Stimulated activated CD4-positive, alpha-beta T cell treated with anti-CD3 and anti-CD28 coated beads, Interleukin-4, amount 100 ng/mL, for 48 hours (primary cell): ENCODE measurements at places on chromosomes 11 and 22.

GRCh38 chr11:3036419-3036818 is 20.8 kb downstream of the CARS1 start:
- DNase-seq, result no peak

- no peak for DNase-seq
These were observed 744.7 kb upstream of the CCDC179 start for GRCh38 chr11:23604966-23605365.

DNA sequence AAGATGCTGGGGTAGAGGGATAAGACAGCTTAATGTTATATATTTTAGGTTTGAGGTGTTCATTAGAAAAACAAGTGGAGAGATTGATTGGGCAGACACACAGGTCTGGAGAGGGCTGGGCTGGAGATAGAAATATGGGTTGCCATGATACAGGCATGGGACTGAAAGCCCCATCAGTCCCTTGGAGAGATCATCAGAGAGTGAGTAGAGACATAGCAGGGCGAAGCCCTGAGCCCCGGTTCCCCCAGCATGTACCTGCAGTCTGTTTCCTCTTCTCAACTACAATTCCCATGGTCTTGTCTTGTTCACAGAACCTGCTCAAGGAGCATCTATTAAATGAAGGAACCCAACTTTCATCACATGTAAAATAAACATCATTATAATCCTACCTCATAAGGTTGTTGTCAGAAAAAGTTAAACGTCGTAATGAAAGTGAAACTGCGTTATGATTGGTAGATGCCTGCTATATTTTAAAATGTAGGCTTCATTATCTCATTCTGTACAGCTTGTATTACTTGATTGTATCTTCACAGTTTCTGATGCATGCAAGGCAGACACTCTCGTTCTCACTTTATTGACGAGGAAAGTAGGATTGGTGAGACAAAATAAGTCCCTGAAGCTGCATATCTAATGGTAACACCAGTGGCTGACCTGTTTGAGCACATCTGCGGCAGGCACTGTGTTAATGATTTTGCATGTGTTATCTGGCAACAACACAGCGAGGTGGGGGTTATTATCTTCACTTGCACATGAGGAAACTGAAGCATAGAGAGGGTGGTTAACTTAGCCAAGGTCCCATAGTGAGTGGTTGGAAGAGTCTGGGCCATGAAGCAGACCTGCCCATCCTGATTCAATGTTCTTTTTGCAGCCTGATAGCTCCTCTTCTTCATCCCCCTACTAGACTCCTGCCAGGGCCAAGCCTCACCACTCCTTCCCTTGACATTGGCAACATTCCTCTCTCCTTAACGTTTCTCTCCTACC is 63.5 kb downstream of the ENDOD1 start:
- no peak for DNase-seq

DNA sequence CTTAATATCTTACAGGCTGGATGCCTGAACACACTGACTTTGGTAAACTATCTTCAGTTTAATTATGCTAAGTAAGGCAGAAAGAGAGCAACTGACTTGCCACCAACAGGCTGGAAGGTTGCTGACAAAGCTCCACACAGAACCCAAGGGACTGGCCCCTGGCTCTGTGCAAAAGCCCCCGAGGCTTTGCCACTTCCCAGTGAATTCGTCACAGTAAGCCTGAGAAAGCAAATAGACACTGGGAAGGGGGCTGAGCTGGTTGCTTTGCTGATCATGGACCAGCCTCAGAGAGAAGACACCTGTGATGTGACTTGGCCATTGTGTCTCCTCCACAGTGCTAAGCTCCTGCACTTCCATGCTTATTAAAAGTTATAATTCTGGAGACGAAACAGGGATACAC is 91.7 kb downstream of the BLID start:
- no peak for DNase-seq

DNA sequence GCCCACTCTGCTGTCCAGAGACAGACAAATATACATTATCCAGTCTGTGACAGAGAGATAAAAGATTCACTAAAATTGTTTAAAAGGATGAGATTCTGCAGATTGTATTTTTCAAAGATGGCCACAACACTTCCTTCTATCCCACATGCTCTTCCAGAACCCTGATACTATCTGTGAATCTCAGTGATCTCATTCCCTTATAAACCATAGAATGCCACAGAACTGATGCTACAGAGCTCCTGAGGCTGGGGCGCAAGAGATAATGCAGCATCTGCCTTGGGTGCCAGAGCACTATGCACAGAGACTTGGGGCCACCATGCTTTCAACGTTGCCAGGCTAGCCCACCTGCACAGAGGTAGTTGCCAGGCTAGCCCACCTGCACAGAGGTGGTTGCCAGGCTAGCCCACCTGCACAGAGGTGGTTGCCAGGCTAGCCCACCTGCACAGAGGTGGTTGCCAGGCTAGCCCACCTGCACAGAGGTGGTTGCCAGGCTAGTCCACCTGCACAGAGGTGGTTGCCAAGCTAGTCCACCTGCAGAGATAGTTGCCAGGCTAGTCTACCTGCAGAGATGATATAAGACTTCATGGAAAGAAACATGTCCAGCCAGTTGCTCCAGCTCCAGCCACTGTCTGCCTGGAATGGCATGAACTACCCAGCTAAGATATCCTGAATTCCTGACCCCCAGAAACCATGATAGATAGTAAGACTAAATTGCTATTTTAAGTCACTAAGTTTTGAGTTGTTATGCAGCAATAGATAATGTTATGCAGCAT is 17.6 kb upstream of the SEPTIN5 start:
- no peak for DNase-seq

- DNase-seq, result no peak
These were observed 404.2 kb downstream of the LUZP2 start for GRCh38 chr11:24900960-24901549.

- no peak for DNase-seq
These were observed 28.7 kb downstream of the TPBGL start for GRCh38 chr11:75269367-75269660.

DNA sequence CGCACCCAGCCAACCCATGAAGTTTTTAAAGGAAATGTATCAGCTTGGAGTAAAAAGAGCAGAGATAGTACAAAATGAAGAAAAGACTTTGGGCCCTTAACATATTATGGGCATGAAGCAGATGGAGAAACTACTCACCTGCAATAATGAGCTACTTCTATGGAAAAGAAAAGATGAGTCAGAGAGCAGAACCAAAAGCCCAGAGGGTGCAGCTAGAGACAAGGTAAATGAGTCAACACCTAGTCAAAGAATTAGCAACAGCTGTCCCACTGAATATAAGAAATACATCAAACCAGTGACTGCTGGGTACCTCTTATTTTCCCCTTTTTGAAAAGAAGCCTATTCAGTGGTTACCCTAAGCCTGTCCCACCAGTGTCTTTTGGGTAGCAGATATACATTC is 61.8 kb downstream of the RPL27A start:
- DNase-seq, result no peak

DNA sequence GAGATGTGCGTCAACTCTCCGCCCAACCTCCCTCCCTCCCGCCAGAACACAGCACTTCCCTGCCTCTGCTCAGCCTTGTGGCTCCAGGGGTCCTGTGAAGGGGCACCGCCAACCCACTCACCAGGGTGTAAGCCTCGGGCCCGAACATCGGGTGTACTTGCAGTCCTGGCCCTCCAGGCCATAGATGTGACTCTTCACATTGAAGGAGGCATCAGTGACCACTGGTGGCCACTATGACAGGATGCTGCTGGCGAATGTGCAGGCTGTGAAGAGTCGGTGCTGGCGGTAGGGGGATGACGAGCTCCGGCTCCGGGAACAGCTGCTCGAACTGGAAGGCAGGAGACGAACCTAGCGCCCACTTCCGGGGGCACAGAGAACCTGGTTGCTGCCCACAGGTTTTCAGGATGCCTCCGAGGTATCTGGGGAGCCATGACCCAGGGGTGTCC is 97.4 kb downstream of the MED15 start:
- no peak for DNase-seq

DNA sequence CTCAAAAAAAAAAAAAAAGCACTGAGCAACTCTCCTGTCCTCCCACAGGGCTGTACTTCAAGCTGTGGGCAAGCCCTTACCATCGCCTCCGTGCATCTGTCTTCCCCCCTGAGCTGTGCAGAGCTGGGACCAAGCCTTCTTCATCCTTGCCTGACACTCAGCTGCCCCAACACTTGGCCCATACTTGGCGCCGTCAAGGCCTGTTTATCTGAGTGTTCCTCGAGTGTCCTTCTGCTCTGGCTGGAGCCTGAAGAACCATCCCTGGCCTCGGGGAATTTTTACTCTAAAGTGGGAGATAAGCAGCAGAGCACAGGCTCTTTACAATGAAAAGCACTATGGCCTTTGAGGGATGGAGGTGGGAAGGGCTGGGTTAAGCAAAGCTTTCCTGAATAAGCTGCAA is 1.6 kb upstream of the TIRAP start:
- no peak for DNase-seq

DNA sequence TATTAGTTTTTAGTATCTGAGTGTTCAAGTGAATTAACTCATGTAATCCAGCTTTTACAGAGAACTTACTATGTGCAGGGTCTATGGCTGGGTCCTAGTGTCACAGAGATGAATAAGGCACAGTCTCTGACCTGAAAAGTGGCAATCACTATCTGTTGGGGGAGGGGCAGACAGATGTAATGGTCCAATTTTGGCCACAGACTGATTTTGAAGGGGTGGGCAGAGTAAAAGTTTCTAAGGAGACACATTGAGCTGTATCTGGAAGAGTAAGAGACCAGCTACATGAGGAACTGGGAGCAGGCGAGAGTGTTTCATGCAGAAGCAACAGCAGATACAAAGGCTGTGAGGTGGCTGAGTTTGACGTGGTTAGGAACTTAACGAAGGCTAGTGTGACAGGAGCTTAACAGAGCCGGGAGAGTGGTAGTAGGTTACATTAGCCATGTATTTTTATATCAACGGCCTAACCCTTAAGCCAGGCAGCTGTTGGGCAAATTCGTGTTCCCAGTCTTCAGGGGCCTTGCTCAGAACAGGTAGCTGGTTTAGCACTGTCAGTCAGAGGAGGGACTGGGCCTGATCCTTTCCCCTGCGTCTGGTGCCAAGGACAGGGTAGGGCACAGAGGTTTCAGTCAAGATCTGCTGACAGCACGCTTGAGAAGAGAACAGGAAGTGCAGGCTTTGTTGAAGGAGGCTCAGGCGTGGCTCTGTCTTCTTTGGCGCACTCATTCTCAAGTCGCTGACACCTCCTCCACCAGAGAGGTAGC is 1.4 kb upstream of the STIM1 start:
- no peak for DNase-seq

DNA sequence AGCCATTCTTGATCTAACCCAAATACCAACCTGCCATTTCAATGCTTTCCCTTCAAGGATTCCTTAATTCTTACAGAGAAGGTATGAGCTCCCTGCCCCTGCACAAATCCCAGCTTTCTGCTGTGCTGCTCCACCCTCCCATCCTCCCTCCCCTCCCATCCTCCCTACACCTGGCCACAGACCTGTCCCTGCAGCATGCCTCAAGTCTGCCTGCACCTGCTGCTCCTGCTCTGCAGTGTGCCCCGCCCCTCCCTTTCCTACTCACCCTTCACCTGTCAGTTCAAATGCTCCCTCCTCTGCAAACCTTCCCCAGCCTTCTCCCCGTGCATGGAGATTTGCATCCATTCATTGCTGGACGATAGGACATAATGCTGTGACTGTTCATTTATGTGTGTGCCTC is 139.9 kb upstream of the NARS2 start:
- no peak for DNase-seq

GRCh38 chr11:128029219-128029722 is 558.1 kb downstream of the ETS1 start:
- DNase-seq, result no peak

DNA sequence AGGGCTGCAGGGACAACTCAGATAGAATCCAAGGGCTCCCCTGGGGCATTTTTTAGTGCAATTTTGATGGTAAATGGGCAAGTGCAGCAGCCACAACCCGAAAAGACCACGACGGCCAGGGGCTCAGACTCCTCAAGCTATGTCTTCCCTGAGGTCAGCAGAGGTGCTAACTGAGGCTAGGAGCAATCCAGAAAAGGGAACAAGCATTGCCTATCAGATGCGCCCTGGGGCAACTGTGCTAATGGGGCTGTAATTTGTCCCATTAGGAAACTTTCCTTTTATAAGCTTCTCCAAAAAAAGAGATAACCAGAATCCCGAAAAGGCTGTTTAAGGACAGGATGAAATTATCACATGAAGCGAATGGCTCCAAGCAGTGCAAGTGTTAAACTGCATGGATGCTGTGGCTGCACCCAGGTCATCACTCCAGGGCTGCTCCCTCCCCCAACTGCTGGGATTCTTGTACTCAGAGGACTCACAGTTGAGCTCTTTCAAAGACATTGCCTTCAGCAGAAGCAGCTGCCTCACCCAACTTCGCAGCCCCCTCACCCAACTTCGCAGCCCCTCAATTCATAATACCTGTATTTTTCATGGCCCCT is 2.8 kb upstream of the CD3E start:
- no peak for DNase-seq

- no peak for DNase-seq
These were observed 217.7 kb downstream of the MN1 start for GRCh38 chr22:27583856-27584255.

DNA sequence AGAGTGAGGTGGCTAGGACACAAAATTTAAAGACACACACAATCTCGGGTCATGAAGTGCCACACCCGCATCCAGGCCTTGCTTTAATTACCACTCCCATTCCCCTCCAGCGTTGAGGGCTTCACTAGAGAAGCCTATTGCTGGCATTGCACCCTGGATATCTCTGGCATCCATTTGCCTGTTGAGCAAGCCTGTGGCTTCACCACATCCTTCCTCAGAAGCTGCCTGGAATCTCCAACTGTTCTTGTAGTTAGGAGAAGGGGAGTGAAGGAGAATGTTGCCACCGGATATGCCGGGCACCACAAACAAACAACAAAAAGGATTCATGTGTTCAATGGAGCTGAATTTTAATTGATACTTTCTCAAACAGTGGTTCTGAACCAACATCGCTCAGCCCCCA is 34.4 kb upstream of the RCN1 start:
- DNase-seq, result no peak

GRCh38 chr11:77125191-77125590 is 2.9 kb upstream of the MYO7A start:
- DNase-seq, result no peak

- DNase-seq, result no peak
These were observed 14.9 kb downstream of the FZD4 start for GRCh38 chr11:86940122-86940777.

- no peak for DNase-seq
These were observed 13.8 kb upstream of the FAM181B start for GRCh38 chr11:82747471-82747870.

- DNase-seq, result no peak
These were observed 1.4 kb upstream of the KRTAP5-6 start for GRCh38 chr11:1695548-1696108.

DNA sequence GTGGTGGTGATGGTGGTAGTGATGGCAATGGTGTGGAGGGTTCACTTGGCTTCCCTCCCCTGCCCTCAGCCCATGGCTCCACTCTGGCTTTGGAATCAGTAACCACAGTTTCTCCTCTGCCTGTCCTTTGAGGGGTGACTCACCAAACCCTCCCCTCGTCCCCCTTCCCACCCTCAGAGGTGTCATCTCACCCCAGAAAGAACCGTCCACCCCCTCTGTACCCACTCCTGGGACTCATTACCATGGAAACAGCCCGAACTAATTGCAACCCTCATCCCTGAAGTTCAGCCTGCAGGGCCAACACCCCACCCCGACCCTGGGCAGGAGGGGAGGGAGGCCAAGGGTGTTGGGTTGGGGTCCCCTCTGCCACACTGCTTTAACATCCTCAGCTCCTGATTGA is 26.6 kb downstream of the PHLDB1 start:
- DNase-seq, result no peak
